ENCODE measurements at places on chromosomes 12 and 14. TPM values are rescaled to one million over a fixed set of nuclear protein-coding genes. Genes with fewer than 3 reads are reported as not detected.

SLCO1B1 gene
- not detected for total RNA-seq

ANO2 gene
- 0.43 TPM for total RNA-seq

P2RX2 gene
- total RNA-seq: not detected

DPPA3 gene
- total RNA-seq: not detected

IL22 gene
- not detected for total RNA-seq

TBX3 gene
- 114 TPM for total RNA-seq

ABCB9 gene
- total RNA-seq: 12.9 TPM

NPFF gene
- total RNA-seq: not detected

C12orf56 gene
- total RNA-seq: 0.86 TPM

TEX22 gene
- 0.32 TPM for total RNA-seq
